Left ventricle myocardium inferior (tissue), 1 donor: ENCODE measurements at places on chromosomes 3 and 15.

DNA sequence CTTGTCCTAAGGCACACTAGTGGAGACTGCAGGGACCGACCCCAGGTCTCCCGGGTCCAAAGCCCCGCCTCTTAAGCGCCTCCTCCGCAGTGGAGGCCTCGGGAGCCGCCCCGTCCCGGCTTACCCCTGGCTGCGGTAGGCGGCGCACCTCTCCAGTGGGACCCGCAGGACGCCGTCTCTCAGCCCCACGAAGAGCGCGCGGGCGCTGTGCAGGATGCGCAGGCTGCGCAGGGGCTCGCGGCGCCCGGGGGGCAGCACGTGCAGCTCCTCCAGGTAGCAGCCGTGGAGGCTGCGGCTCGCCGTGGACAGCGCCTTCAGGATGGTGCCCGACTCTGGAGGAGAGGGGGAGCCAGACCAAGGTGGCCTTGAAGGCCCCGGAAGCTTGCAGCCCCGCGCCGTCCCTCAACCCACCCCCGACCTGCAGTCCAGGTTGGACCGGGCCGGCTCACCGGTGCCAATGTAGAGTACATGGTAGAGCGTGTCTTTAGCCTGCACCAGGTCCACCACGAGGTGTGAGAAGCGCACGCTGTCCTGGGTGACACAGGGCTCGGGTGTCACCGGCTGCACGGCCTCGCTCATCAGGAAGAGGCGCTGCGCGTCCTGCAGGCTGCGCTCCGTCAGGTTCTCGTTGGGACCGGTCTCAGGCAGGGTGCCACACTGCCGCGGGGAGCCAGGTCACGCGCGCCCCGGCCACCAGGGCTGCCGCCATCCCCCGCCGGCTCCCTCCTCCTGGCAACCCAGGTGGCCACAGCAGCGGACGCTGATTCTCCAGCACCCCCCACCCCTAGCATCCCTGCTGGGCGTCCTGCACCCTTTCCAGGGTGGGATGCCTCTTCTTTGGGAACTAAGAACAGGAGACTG is 105.5 kb downstream of the SEMA5B start:
- DNase-seq, result no peak

DNA sequence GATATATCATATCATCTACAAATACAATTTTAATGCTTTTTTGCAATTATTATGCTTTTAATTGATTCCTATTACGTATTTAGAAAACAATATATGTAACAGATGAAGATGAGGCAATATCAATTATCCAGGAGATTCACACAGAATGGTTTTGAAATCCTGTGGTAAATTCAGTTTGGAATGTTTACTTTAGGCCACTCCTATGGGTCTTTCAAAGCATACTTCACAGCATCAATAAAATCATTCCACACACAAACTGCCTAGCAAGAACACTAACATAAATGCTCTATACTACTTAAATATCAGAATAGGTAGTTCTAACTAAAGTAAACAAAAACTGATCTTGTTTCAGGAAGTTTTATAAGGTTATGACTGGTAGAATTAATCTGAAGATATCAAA is 90.5 kb downstream of the FAM227B start:
- DNase-seq, result no peak

GRCh38 chr3:116445990-116446389 is 703 bp upstream of the LSAMP start:
- DNase-seq, result no peak

DNA sequence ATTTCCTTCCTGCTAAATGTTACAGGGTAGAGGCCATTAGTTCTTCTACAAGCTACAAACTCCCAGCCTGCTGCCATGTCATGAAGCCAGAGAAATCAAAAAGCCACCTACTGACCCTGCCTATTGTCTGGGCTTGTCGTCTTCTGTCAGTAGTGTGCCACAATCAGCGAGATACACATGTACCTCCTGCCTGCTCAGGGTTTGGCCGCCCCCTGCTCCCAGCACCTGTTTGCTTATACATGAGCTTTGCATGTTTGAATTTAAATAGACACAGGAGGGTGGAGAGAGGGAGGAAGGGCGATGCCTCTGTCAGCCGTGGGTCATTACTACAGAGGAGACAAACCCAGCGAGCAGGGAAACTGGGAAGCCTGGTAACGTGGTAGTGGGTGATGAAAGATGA is 106.1 kb downstream of the ROBO2 start:
- DNase-seq, result no peak

DNA sequence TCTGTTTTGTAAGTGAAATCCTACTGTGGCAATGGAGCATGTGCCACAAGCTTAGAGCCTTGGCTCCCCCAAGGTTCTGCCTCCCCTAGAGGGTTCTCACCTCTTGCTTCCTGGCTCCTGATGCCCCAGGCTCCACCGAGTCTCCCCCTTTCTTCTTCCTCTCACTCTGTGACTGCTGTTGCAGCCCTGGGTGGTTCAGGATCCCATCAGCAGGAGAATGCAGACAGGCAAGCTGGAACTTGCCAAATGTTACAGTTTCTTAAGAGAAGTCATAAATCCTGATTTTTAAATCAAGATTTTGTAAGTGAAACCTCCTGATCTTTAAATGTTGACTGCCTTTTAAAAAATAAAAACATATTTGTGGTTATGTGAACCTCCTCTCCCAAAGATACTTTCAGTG is 133.9 kb downstream of the CCNL1 start:
- no peak for DNase-seq

GRCh38 chr3:28326458-28326926 is 22.0 kb upstream of the ZCWPW2 start:
- DNase-seq, result no peak
